Neural progenitor cell (in vitro differentiated cells): ENCODE measurements at places on chromosomes 3 and 15. TPM values are rescaled to one million over a fixed set of nuclear protein-coding genes. Genes with fewer than 3 reads are reported as not detected.

DNA sequence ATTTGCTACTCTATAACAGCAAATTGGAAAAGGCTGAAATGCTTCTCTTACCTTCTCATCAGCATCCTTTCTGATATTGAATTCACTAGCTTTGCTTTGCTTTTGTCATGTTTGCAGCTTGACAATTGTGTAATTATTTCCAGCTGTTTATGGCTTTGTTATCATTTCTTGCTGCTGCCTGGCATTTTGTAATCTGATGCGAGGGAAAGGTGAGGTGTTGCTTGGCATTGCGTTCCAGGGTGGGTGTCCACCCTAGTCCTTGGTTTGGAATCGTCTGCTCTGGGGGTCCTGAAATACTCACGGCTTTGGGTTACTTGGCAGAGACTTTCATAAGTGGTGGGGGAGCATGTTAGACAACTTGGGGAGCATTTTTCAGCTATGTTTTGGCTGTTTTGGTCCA lies 2.9 kb downstream of the CACNA2D3 start:
- no peaks in the 10 kb centered on the region for H3K36me3 ChIP-seq
- no peak overlapping the region for H3K27ac ChIP-seq
- DNase-seq: no peak
- H3K4me3 ChIP-seq: no peak overlapping the region
- H3K27me3 ChIP-seq: peaks cover 74% of the 10 kb centered on the region

DNA sequence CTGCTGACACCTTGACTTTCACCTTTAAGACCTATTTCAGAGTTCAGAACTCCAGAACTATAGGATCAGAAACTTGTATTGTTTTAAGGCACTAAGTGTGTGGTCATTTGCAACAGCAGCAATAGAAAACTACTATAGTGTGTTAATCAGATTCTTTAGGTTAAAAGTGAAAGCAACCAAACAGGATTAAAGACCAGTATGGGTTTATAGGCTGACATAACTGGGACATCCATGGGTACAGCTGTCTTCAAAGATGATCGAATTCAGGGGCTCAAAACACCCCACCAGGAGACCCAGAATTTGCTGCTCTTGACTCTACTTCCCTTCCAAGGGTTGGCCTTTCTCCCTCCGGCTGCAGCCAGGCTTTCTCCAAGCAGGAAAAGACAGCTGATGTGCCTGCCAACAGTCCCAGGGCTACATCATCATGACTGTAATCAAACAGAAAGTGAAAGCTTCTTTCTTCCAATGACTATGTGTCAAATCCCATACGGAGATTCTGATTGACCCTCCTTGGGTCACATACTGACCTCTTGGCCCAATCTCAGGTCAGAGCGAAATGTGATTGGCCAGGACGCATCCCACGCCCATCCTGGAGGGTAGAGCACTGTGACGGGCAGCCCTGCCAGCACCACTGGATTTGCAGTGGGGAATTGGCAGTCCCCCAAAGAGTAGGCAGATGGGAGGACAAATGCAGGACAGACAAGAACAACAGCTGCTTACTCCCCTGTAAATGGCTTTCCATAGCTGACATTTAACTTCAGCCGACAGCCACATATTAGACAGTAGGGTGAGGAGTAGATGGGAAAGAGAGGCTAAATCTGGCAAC lies 51.4 kb upstream of the RNF7 start:
- no peaks in the 10 kb centered on the region for H3K27me3 ChIP-seq
- DNase-seq: no peak
- no peak overlapping the region for H3K27ac ChIP-seq
- H3K4me3 ChIP-seq: no peak overlapping the region
- H3K36me3 ChIP-seq: no peaks in the 10 kb centered on the region

The XIRP1 gene
- not detected in 2 replicates for total RNA-seq

DNA sequence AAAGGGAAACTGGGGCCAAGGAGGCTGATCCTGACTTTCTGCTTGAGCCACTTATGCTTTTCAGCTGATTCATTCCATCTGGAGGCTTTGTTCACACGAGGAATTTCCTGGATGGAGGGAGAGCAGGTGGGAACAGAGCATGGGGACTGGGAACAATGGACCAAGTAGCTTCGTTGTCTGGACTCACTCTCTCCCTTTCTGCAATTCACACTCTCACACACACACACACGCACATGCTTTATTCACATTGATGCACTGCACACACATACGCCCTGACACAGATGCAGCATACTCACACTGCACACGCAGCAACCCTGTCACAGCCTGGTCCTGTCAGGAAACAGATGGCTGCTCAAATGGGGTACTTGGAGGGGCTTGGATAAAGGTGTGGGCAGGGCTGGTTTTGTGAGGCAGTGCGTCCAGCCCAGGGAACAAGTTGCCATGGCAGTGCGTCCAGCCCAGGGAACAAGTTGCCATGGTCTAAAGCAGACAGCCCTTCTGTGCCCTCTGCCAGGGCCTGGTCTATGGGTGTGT lies 19.8 kb upstream of the CHCHD6 start:
- peaks cover 20% of the 10 kb centered on the region for H3K27me3 ChIP-seq
- H3K36me3 ChIP-seq: no peaks in the 10 kb centered on the region
- no peak overlapping the region for H3K27ac ChIP-seq
- DNase-seq: peak; percentile 63

The TEX55 gene
- total RNA-seq: not detected in 2 replicates

DNA sequence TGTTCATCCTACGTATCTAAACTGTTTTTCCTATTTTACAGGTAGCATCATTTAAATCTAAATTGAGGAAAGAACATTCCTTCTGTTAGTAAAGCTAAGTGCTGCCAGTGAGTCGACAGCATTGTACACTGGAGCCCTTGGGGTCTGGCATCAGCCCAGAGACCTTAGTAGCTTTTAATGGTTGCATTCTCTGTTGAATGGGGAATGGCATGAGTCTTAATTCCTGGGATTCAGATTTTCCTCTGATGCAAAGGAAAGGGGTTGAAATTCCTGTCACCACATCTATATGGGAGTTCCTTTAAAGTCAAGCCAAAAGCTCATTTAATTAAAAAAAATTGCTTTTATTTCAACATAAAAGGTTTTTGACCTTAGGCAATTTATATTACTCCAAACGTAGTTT lies 148.4 kb upstream of the GBE1 start:
- no peaks in the 10 kb centered on the region for H3K36me3 ChIP-seq
- H3K27me3 ChIP-seq: no peaks in the 10 kb centered on the region
- no peaks in the 10 kb centered on the region for H3K4me1 ChIP-seq
- no peak for DNase-seq

DNA sequence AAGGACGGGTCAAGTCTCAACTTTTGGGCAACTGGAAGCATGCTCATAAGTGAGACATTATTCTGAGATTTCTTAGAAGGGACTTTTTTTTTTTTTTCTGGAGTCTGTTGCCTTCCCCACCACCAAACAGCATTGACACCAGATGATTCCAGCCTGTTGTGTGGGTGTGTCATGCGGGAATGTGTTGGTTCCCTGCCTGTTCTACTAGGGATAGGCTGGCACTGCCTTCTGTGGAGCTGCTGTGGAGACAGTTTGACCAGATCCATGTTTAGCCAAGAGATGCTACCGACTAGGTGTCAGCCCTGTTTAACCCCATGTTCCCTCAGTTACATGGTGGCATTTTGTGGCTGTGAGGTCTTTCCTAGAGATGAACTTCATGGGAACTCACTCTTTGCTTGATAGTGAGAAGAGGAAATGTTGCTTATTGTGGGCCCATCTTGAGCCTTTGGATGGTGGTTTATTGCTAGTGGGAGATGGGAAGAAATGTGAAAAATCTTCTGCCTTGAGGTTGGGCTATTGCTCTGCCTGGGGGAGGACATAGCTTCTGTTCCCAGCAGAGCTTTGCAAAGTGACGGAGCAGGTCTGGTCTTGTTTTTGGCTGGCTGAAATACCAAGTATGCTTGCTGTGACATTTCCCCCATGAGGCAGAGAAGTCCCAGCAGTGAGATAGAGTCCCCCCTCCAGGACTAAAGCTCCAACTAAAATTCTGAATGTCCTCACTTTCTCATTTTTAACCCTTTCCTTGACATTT lies 31.3 kb downstream of the TRAK1 start:
- H3K4me3 ChIP-seq: no peak overlapping the region
- DNase-seq: no peak
- no peaks in the 10 kb centered on the region for H3K27me3 ChIP-seq
- no peak overlapping the region for H3K27ac ChIP-seq
- no peaks in the 10 kb centered on the region for H3K4me1 ChIP-seq

The SERINC4 gene
- 0.50 TPM in 1 of 2 replicates, not detected in the other for total RNA-seq

DNA sequence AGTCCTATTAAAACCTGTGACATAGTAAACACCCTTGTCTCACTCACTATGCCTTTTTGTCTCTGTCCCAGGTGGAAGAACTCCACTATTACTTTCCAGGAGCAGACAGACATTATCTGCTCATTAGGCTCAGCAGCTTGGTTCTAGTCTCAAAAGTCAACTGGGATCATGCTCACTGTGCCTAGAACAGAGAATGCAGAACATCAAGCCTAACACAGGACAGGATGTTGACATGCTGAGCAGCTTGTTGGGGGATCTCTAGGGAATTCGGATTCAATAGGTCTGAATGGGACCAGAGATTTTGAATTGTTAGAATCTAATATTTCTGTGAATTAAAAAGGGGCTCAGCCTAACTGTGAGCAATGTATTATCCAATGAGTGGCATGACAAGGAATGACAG lies 6.4 kb downstream of the MB21D2 start:
- H3K27ac ChIP-seq: no peak overlapping the region
- H3K27me3 ChIP-seq: peaks cover 10% of the 10 kb centered on the region
- no peak overlapping the region for H3K4me3 ChIP-seq
- H3K4me1 ChIP-seq: peaks cover 19% of the 10 kb centered on the region
- no peak for DNase-seq

DNA sequence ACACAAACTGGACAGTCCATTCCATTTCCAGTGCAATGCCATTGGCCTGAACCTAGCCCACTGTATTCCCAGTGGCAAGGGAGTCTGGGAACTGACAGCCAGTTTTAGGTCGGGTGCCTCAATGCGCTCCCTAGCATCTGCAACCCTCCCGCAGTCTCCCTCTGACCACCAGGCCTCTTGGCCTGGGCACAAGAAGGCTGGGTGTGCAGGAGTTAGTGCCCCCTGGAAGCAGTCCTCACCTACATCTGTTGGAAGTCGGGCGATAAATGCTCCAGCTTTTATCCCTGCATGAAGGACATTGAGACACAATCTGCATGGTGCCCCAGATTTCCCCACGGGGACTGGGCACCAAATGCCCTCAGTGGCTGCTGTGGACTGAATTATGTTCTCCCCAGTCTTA lies 12.7 kb downstream of the C3orf22 start:
- no peak overlapping the region for H3K4me3 ChIP-seq
- H3K4me1 ChIP-seq: peaks cover 17% of the 10 kb centered on the region
- DNase-seq: no peak
- no peaks in the 10 kb centered on the region for H3K27me3 ChIP-seq
- no peak overlapping the region for H3K27ac ChIP-seq

- no peak for DNase-seq
- H3K36me3 ChIP-seq: peaks cover 4% of the 10 kb centered on the region
- no peaks in the 10 kb centered on the region for H3K4me1 ChIP-seq
- no peaks in the 10 kb centered on the region for H3K27me3 ChIP-seq
- H3K4me3 ChIP-seq: no peak overlapping the region
Observed at GRCh38 chr15:78167227-78167888, 18.2 kb downstream of the IDH3A start.

GRCh38 chr3:172365028-172365567 lies 83.2 kb downstream of the GHSR start:
- H3K4me1 ChIP-seq: no peaks in the 10 kb centered on the region
- DNase-seq: no peak
- no peak overlapping the region for H3K27ac ChIP-seq

The CCNDBP1 gene
- 43.1 and 44.3 TPM in 2 replicates for total RNA-seq

The BFSP2 gene
- total RNA-seq: not detected in 2 replicates

The SUSD5 gene
- 3.1 and 3.7 TPM in 2 replicates for total RNA-seq
